NCI-H1417 (cell line): ENCODE measurements at places on chromosomes 7 and 10.

DNA sequence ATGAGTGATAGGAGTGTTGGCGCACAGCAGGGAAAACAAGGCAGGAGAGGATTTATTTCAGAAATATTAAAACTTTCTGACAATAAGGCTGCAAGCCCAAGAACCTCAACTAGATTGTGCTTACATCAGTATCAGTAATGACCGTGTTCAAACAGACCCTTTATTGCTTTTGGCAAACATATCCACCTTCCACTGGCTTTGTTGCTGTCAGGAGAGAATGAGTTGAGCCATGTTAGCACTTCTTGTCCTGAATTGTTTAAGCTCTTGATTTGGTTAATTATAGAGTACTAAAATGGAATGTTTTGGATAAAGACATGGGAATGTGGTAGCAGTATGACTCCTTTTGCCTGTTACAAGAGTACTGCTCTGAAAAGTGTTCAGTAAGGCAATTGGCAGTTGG, 3.8 kb downstream of the AHCYL2 start:
- no peak for DNase-seq

DNA sequence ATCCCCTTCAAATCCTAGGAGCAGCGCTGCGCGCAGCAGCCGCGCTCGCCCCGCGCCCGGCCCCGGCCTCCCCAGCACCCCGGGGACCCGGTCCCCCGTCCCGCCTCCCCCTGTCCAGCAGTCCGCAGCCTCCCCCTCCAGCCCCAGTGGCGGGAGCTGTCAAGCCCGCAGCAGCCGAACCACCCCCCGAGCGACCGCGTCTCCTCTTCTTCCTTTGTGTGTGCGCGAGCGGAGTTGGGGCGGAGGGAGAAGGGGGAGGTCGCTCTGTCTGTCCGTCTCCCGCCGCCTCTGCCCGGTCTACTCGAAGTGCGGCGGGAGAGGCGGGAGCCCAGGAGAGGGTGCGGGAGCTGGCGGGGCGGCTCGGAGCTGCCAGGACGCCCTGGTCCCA, 375 bp upstream of the CHN2 start:
- DNase-seq = peak; percentile 92

GRCh38 chr7:148151778-148152177, 438.8 kb upstream of the C7orf33 start:
- no peak for DNase-seq

- no peak for DNase-seq
These were observed 23.6 kb upstream of the HIBADH start for GRCh38 chr7:27686315-27686714.

GRCh38 chr7:140084972-140085371, 22.2 kb upstream of the PARP12 start:
- DNase-seq = no peak

DNA sequence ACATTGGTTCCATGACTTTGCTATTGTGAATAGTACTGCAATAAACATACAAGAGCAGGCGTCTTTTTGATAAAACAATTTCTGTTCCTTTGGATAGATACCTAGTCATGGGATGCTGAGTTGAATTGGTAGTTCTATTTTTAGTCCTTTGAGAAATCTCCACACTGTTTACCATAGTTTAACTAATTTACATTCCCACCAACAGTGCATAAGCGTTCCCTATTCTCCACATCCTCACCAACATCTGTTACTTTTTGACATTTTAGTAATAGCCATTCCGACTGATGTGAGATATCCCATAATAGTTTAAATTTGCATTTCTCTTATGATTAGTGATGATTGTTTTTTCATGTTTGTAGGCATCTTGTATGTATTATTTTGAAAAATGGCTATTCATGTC, 707.0 kb downstream of the SORCS1 start:
- DNase-seq = no peak

DNA sequence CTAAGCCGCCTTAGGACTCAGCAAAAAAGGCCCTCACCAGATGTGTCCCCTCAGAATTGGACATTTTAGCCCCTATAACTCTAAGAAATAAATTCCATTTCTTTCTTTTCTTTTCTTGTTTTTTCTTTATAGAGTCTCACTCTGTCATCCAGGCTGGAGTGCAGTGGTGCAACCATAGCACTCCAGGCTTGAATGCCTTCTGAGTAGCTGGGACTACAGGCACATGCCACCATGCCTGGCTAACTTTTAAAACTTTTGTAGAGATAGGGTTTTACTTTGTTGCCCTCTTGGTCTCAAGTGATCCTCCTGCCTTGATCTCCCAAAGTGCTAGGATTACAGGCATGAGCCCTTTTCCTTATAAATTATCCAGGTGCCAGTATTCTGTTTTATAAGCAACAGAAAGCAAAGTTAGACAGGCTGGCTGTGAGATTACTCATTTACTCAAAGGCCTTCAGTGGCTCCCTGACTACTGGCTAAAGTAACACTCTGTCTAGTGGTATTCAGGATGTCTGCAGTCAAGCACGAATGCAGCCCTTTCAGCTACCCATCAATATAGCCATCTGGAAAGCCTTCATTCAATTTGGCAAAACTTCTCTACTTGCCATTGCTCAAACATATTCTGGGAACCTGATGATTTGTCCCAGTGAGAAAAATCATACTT, 128.6 kb downstream of the ICA1 start:
- DNase-seq = no peak

GRCh38 chr7:114416129-114416990, 1.7 kb downstream of the FOXP2 start:
- DNase-seq = peak; percentile 67

DNA sequence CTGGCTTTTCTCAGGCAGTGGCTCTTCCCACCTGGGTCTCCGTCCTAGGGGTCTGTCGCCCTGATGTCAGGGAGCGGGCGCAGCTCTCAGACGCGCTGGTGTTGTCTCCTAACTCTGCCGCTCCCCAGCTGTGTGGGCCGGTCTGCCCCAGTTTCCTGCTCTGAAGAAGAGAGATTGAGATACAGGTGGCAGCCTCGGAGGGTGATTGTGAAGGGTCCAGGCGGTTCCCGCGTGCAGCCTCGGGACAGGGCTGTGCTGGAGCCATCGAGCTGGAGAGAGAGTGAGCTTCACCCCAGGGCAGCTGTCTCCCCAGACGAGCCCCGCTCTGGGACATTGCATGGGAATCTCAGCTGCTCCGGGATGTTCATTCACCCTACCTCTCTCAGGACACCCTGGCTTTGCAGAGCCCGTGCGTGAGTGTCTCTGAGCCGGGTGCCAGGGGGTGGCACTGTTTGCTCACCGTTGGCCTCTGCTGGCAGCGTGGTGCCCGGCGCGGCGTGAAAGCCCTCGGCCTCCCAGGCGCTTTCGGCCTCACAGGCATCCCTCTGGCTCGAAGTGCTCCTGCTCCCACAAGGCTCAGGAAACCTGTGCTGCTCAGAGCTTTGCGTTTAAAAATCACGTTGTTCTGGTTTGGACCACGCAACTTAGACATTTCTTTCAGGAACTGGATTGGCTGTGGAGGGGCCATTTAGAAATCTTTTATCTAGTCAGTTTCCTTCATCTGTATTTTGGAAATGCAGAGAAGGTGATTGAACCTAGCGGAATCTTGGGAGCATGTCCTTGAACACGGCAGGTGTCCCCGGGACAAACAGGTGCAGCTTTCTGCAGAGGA, 33.8 kb upstream of the ZFAND2A start:
- DNase-seq = peak; percentile 86

DNA sequence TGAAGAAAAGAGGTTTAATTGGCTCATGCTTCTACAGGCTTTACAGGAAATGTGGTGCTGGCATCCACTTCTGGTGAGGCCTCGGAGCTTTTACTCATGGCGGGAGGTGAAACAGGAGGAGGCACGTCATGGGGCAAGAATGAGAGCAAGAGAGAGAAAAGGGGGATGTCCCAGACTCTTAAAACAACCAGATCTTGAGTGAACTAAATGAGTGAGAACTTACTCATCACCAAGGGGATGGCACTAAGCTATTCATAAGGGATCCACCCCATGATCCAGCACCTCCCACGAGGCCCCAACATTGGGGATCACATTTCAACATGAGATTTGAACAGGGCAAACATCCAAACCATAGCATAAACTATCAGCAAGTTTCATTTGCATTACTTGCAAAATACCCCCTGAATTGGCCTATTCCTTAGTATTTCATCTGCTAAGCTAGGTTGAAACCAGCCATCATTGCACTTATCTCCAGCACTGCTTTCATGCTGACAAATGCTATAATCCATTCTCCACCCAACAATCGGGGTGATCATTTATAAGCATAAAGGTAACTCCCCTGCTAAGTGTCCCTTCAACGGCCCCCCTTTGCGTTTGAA, 179.0 kb downstream of the NOC3L start:
- DNase-seq = no peak

GRCh38 chr10:74167443-74167842, 16.4 kb downstream of the ADK start:
- no peak for DNase-seq

- DNase-seq = no peak
These were observed 16.3 kb upstream of the GLI3 start for GRCh38 chr7:42253316-42253715.

DNA sequence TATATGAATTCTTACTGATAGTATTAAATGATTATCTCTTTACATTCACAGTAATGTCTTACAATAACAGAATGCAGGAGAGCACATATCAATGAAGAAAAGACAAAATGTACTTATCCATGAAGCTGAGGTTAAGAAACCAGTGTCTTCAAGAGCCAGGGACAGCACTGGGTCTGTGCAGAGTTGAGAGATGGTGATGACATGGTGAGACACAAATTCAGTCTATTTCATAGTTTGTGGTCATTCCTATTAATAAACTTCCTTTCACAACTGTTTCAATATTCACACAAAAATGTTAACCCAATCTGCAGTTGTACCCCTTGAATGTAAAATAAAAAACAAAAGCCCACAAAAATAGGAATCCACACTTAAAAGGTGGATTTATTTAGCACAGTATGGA, 5.3 kb upstream of the MAGI2 start:
- no peak for DNase-seq

DNA sequence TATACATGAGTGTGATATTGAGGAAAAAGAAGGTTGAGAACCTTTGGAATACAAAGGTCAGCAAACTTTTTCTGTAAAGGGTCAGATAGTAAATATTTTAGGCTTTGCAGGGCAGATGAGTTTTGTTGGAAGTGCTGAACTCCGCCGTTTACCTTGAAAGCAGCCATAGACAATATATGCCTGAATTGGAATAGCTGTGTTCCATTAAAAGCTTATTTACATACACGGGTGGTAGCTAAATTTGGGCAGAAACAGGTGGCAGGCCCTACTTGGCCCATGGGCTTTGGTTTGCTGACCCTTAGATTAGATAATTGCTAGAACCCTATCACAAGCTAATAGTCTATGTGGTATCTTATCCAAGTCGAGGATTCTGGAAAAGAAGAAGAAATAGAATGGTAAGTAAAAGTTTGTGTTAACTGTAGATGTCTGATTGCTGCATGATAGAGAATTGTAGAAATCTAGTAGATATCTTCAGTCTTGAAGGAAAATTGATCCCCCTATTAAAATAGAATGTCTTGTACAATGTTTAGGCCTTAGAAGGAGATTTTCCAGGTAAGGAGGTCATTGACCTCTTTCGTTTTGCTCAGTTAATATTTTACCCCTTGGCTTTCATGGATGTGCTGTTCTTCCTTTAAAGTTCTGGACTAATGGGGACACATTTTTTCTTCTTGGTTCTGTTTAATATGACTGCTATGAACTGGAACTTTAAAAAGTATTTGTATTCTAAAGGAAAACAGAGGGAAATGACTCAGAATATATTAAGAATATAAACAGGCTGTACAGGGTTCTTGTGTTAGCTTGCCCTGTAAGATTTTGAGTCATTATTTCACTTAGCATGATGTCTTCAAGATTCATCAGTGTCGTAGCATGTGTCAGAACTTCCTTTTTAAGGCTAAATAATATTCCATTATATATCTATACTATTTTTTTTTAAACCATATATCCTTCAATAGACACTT, 8.0 kb downstream of the RBM33 start:
- no peak for DNase-seq

GRCh38 chr10:98487649-98488048, 40.9 kb upstream of the HPS1 start:
- DNase-seq = no peak

DNA sequence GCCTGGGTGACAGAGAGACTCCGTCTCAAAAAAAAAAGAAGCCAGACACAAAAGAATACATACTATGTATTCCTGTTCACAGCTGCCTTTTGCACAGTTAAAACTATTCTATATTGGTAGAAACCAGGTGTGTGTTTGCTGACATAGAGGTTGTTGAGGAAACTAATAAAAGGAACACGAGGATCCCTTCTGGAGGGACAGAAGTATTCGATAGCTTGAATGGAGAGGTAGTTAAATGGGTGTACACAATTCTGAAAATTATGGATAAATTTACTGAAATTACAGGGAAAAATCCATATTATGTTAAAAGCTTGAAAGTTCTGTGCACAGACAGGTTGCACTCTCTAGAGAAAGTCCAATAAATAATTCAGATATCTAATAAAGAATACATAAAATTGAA, 71.5 kb downstream of the CUBN start:
- DNase-seq = no peak

DNA sequence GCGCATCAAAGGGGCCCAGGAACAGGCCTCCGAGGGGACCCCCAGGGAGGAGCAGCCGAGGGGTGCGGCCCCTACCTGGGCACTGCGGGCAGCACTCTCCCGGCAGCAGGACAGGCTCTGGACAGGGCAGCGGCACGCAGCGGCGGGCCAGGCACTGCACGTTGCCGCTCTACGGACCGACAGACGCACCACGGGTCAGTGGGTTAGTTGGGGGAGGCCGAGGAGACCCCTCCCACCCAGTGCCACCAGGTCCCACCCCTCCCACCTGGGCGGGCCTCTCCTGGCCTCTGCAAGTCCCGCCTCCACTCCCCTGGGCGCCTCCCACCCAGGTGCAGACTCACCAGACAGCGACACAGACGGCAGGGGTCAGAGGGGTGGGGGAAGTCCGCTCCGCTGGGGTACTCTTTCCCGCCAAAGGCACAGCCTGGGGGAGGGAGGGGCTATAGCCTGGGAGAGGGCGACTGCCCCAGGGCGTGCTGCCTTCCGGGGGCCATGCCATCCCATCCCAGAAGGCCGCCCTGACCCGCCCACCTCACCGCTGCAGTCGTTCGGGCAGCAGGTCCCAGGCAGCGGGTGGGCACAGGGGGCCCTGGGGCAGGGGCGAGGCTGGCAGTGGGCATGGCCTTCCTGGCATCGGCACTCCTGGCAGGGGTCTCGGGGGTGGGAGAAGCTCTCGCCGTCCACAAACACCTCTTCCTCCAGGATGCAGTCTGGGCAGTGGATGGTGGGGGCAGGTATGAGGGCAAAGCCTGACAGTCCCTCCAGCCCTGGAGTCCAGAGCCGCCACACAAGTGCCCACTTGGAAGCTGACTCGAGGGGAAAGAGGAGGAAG, 19.2 kb downstream of the KCP start:
- no peak for DNase-seq

DNA sequence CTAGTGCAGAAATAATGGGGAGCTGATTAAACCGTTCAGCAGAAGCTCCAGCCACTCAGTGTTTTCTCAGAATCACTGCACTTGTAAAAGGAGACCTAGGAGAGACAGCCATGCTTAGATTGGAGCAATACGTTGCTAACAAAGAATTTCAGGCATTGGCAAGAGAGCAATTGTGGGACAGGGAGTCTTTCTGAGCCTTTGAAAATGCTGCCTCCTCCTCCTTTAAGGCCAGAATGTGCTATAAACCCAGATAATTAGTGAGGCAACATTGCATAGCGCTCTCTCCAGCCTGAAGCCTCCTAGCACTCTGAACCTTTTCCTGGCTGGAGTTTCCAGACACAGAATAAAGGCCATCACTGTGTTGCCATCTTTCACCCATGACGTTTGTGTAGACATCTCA, 18.5 kb upstream of the PTPRN2 start:
- no peak for DNase-seq

- no peak for DNase-seq
These were observed 141.3 kb downstream of the EPC1 start for GRCh38 chr10:32205670-32206069.
